ENCODE measurements at places on chromosomes 2 and 18.

GRCh38 chr2:41774011-41774605 lies 273.7 kb upstream of the PKDCC start:
- DNase-seq = no peak

DNA sequence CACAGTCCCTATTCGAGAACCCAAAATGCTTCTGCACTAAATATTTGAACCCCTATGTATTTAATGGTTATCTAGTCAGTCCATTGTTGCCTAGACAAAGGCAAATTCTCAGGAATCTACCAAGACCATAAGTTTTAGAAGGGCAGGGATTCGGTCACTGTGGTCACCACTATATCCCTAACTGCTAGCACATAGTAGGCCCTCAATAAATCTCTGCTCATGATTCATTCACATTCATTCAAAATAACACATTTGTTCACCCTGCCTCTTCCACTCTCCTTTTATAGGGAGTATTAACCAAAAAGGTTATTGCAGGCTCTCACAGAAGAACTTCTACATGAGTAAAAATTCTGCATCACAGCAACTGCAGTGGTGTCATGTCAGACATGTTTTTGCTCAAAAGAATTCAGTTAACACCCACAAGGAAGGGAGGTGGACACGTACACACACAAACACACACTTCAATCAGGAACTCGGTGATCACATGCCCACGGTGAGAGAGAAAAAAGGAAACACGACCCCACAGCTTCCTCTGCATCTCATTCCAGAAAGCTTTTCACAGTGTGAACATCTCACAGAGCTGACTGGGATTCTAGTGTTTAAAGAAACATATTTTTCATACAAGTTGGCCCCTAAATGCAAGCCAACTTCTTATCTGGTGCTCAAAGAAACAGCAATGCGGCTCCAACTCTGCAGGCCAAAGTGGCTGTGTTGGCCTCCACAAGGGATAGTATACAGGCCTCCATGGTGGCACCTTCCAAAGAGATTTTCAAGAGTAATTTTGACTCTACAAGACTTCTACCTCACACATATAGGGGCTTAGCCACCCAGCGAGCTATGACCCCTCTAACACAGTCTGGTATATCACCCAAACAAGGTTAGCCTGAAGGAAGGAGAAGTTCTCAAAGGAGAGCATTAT lies 98.0 kb downstream of the ANKRD44 start:
- no peak for DNase-seq

DNA sequence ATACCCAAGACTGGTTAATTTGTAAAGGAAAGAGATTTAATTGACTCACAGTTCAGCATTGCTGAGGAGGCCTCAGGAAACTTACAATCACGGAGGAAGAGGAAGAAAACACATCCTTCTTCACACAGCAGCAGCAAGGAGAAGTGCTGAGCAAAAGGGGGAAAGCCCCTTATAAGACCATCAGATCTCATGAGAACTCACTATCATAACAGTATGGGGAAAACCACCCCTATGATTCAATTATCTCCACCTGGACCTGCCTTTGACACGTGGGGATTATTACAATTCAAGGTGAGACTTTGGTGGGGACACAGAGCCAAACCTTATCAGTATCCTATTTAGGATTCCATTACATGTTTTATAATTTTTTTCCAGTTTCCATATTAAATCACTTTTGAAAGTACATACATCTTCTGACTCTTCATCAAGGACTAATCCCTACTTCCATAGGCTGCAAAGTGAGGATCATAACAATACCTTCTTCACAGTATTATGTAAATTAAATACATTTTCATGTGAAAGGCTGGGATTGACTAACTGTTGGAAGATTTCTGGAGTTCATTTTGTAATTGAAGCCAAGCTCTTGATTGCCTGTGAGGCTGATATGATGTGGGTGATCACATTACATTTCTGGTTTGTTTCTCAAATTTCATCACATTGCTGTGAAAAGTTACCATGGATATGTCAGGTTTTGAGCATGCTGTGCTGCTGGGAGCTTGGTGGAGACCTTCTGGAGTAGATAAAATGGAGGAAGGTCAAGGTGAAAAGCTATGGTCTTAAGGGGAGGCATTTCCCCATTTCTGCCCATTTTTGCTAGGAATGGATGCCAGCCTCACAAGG lies 31.7 kb upstream of the CERS6 start:
- no peak for DNase-seq

DNA sequence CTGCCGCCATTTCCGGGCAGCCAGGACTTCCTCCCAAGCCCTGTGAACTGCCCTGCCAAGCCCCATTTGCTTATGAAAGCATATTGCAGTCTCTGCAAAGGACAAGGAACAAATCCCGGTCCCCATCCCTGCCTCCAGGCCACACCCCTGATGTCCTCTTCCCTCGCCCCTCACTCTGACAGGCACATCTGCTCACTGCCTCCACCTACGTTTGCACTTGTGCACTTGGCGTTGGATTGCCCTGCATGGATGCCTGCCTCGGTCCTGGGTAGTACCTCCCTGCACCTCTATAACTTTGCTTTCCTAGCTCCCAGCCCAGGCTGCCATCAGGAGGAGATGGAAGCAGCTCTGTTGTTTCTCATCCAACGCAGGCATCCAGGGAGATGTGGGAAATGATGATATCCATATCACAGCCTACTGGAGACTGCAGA lies 19.6 kb upstream of the RPL31 start:
- no peak for DNase-seq

DNA sequence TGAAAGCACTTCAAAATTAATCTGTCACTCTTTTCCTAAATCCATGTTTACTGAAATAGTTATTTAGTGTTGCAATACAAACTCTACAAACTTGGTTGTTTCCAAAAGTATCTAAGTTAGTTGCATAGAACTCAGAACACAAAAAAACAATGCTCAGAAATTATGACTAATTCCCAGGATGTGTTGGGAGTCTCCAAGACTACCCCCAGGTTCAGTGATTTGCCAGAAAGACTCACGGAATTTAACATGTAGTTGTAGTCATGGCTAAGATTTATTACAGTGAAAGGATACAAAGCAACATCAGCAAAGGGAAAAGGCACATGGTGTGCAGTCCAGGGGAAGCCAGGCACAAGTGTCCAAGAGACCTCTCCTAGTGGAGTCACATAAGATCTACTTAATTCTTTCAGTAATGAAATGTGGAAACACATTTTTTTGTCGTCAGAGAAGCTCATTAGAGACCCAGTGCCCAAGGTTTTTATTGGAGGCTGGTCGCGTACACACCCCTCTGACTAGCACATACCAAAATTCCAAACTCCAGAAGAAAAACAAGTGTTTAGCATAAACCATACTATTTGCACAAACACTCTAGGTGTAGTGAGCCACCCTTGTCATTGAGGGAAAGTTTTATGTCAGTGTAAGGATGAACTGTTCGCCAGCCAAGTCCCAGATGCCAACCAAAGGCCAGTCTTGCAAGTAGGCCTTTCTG lies 43.3 kb upstream of the CYP20A1 start:
- DNase-seq = no peak

All from GM12892 (cell line).